ENCODE measurements at places on chromosomes 3 and 15.

DNA sequence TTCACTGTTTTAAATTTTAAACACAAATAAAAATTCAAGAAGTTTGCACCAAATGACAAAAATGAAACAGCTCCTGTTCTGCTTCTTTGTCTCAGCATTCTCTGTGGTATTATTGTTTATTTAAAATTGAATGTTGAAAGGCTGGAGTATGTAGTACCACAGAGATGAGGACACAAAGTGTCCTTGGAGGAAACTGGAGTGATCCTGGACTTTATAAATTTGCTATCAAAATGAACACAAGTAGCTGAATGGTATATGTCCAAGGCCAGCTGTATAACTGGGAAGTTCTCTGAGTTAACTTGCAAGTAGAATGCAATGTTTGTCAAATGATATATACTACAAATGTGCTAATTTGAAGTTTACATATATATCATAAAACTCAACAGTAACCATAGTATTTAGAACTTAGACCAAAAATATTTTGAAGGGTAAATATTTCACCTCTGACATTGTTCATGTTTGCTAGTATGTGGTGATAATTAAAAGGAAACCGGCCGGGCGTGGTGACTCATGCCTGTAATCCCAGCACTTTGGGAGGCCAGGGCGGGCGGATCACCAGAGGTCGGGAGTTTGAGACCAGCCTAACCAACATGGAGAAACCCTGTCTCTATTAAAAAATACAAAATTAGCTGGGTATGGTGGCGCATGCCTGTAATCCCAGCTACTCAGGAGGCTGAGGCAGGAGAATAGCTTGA is 12.3 kb downstream of the BTLA start:
- DNase-seq: peak; percentile 9

DNA sequence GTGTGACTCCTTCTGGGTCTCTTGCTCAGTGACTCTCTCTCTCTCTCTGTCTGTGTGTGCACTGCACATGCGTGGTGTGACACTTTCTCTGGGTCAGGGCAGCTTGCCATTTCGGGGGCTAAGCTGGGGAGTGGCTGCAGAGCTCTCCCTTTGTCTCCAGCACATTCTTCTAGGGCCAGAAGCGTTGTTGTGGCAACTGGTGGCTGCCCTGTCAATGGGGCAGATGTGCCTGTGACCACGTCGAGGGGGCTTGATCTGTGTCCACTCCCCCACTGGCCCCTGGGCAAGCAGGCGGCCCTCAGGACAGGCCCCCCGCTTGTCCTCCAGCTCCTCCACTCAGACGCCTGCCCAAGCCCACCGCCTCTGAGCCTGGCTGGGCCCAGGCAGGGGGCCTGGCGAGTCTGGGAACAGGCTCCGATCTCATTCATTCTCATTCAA is 67.8 kb downstream of the WNT7A start:
- DNase-seq: no peak

- DNase-seq: no peak
Measured at GRCh38 chr15:100383302-100384107, 41.7 kb upstream of the ADAMTS17 start.

DNA sequence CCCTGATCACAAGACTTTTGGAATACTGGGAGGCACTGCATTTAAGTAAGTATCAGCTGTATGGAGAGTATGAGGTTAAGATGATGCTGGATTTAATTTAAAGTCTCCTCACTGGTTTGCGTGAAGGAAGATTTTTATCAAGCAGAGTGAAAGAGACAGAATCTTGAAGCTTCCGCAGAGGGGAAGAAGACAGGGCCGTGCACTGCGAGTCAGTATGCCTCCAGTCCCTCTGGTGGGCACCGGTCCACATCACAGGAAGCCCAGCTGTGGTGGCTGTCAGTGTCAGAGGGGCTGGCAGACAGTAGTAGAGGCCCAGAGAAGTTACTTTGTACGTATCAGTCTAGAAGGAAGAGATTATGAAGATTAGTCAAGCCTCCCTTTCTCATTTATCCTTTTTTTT is 379.0 kb upstream of the TPRG1 start:
- no peak for DNase-seq

- no peak for DNase-seq
Measured at GRCh38 chr3:16869261-16870005, 15.3 kb upstream of the PLCL2 start.

Data from smooth muscle cell of the brain vasculature (primary cell).